NCI-H1092 (cell line): ENCODE measurements at places on chromosomes 5 and 9.

DNA sequence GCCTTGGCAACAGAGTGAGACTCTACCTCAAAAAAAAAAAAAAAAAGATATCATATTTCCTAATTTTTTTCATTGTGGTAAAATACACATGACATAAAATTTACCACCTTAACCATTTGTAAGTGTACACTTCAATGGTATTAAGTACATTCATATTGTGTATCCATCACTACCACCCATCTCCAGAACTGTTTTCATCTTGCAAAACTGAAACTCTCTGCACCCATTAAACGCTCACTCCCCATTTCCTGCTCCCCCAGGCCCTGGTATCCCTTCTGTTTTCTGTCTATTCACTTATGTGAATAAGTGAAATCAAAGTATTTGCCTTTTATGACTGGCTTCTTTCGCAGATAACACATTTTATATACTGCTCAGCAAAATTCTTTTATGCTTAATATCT lies 12.8 kb downstream of the LRRC8A start:
- no peak for DNase-seq

DNA sequence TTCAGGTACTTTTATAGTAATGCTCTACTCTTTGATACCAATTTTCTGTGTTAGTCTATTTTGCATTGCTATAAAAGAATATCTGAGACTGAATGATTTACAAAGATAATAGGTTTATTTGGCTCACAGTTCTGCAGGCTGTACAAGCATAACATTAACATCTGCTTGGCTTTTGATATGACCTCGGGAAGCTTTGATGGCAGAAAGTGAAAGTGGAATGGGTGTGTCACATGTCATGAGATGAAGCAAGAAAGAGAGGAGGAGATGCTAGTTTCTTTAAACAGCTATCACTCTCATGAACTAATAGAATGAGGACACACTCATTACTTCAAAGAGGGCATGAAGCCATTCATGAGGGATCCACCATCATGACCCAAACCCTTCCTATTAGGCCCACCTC lies 270.9 kb upstream of the IL12B start:
- no peak for DNase-seq

- no peak for DNase-seq
These were observed 37.4 kb downstream of the CPEB4 start for GRCh38 chr5:173925449-173926071.

GRCh38 chr9:98108531-98109031 lies 10.4 kb downstream of the TRIM14 start:
- no peak for DNase-seq

GRCh38 chr5:84518370-84518769 lies 133.7 kb upstream of the EDIL3 start:
- no peak for DNase-seq

DNA sequence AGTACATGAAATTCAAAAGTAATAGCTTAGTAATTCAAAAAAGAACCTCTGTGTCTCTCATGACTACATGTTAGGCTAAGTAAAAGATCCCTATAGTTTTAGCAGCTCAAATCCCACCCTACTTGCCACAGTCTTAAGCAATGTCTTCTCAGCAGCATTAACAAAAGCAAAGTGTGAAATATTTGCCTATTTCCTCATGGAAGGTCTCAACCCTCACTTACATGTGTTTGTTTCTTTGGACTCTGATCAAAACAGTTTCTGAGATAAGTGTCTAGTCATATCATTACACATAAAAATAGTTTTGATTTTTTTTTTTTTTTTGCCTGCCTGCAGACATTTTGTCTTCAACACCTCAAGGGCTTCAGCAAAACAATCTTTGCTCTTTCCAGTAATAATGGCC lies 310.5 kb downstream of the CETN3 start:
- DNase-seq: no peak

DNA sequence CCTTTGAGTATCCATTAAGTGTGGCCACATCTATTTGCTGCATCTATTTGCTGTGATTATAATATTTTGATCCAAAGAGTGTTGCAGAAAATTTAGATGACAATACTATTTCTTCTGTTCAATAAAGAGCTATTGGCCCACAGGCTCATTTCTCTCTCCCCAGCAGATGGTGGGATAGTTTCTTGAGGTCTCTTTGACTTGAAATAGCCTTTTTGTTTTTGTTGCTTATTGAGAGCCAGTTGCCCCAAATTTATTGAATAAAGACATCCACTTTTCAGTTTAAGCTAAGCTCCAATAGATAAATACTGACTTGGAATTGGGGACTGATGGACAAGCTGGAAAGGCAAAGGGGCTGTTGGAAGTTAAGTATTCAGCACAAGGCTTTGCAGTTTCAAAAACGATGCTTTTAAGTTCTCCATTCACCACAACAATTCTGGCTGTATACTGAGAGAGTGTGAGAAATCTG lies 290.1 kb upstream of the MPDZ start:
- DNase-seq: no peak

- DNase-seq: no peak
These were observed 85.2 kb downstream of the NR3C1 start for GRCh38 chr5:143318270-143318669.

DNA sequence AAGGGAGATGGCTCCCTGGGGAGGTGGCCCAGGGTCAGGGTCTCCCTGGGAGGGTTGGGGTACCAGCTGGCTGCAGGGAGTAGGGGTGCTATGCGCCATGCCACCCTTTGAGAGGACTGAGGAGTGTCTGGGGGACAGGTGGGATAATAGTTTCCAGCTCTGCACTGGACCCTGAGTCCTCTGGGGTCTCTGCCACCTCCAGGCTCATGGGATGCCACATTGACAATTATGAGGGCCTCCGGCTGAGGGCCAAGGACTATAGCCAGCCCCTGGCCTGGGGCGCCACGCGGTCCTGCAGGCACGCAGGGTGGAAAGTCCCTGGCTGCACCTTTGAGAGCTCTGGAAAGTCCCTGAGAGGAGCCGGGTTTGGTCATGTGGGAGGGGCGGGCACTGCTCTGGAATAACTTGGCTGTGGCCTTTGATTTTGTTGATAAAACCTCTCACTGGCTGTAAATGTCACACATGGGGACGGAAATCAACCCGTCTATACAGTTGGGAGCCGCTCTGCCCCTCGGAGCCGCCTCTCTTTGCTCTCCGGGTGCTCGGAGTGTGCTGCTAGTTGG lies 16.0 kb downstream of the TRAF2 start:
- no peak for DNase-seq

DNA sequence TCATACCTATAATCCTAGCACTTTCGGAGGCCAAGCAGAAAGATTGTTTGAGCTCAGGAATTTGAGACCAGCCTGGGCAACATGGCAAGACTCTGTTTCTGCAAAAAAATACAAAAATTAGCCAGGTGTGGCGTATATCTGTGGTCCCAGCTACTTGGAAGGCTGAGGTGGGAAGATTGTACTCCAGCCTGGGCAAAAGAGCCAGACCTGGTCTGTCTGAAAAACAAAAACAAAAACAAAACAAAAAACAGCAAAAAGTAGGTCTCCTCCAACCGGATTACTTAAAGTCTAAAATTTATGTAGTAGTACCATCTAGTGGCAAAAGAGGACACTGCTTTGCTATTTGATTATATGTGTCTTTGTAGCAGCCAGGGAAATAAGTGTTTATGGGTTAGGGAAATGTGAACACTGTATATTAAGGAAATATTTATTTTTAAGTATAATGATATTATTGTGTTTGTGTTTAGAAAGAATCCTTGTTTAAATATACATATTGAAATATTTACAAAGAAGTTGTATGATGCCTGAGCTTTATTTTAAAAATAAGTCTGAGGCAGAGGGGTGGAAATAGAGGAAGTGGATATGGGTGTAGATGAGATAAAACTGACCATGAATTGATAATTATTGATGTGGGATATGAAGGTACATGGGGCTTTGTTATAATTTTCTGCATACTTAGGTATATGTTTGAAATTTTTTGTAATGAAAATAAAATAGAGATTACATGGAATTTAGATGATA lies 20.0 kb downstream of the APC start:
- DNase-seq: peak; percentile 26

DNA sequence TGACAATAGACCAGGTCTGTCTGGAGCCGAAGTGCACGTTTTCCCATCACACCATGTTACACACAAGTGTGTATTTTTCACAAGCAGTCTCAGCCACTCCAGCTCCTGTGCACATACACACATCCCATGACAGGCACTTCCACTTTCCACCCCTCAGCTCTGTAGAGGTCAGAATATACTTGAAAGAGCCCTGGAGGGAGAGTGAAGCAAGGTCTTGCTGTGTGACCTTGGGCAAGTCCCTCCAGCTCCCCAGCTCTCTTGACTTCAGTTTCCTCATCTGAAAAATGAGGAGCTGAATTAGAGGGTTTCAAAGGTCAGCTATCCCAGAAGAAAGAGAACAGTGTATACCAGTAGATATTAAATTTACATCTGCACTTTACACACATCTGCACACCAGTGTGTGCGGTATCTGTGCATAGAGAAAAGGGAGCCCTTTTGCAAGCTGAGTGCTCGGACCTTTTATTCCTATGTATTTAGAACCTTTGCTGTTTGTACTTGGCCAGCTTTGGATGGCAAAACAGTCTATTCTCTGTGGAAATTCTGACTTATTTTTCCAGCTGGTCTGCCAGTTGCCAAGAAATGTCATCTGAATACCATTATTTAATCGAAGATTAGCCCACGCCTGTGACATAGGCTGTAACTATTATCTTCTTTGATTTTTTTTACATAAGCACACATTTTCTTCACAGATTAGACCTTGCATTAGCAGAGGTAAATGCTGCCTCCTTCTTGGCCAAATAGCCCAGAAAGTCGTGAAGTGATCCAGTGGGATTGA lies 528.0 kb downstream of the BNC2 start:
- no peak for DNase-seq

DNA sequence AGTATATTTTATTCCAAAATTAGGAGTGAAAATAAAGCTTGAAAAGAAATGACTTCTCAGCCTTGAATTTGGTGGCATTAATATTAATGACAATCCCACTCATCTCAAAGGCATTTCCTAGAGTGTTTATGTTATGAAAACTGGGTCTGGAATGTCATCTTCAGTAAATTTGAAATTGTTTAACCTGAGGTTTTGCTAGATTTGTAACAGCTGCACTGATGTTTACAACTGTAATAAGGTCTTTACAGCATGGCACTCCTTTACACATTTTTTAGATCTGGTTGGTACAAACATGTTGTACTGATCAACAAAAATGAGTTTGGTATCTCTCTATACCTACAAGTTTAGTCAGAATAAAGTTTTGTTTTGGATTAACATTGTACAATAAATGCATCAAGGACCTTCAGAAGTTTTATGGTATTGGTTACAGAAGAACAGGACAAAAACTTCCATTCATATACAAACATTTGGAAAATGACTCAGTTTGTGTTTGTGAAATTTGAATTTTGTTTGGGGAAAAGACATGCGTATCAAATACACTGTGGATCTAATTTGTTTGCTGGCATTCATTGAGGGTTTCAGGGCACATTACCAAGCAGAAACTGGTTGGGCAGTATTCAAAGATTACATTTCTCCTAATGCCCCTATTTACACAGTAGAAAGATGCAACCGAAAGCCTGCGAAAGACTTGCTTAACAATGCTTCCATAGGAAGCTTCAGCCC lies 11.6 kb downstream of the FANCC start:
- DNase-seq: no peak

- DNase-seq: no peak
These were observed 2.8 kb upstream of the ECM2 start for GRCh38 chr9:92538541-92538940.

GRCh38 chr5:50663636-50664035 lies 2.8 kb upstream of the PARP8 start:
- no peak for DNase-seq

DNA sequence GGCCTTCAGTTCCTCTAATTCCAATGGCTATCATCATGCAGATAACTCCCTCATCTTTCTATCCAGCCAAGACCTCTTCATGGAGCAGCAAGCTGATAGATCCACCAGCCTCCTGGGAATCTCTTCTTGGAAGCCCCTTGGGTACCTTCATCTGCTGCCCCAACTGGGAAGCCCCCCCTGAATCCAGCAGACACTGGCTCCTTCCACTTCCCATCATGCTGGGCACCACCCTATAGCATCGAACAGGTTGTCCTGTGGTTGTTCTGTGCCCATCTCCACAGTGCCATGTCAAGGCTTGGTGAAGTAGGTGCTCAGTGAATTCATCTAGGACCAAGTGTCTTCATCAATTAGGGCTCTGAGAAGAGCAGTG lies 410.4 kb upstream of the KLF4 start:
- DNase-seq: no peak

DNA sequence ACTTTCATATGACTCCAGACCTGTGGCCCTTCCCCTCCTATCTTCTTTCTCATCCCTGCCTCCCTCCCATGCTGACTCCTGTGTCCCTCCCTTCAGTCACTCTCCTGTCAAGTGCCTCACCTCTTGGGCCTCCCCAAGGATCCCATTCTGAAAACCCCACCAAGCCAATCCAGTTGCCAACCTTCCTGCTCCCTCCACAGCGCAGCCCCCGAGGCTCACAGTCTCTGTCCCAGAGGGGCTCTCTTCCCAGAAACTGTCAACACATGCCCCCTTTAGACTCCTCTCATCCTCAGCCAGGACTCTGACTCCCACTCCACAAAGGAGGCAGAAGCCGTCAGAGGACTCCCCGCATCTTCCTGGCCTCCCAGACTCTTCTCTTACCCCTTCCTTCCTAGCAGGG lies 30.8 kb downstream of the ACSL6 start:
- no peak for DNase-seq

- DNase-seq: no peak
These were observed 251.1 kb downstream of the PDZD2 start for GRCh38 chr5:31890046-31890445.

GRCh38 chr5:115898656-115899055 lies 56.9 kb downstream of the AP3S1 start:
- DNase-seq: no peak

- DNase-seq: no peak
These were observed 11.0 kb downstream of the IFNA21 start for GRCh38 chr9:21155501-21155900.

DNA sequence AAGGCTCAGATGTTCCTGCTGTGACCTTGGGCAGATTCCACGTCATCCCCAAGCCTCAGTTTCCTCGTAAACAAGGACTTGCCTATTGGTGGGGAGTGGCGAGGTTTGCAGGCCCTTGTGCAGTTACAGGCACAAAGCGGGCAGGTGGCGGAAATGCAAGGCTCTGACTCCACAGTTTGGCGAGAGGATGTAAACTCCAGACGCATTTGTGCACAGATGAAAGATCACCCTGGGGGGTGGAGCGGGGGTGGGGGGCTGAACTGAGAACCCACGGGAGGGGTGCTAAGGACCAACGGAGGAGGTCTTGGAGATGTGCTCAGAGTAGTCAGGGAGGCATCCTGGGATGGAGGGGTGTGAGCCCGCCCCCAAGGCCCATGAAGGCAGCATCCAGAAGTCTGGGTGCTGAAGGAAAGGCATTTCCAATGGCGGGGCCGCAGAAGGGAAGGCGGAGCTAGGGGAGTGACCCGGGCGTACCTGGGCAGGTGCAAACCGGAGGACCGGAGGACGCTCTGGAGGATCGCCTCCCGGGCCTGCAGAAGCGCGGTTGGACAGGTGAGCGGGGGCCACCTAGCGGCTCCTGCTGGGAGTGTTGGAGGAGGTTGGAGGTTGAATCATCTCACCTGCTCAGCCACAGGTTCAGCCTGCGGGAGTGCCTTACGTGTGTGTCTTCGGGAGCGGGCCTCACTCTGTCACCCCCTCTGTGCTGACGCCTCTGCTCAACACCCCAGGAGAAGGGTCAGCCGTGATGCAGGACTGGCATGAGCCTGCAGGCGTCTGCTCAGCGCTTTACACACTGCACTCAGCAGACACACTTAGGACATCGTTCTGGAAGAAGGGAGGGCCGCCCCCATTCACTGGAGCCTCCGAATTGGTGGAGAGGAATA lies 1.9 kb upstream of the FIBCD1 start:
- peak; percentile 47 for DNase-seq
